ENCODE measurements at places on chromosomes 13 and 19. TPM values are rescaled to one million over a fixed set of nuclear protein-coding genes. Genes with fewer than 3 reads are reported as not detected.

DNA sequence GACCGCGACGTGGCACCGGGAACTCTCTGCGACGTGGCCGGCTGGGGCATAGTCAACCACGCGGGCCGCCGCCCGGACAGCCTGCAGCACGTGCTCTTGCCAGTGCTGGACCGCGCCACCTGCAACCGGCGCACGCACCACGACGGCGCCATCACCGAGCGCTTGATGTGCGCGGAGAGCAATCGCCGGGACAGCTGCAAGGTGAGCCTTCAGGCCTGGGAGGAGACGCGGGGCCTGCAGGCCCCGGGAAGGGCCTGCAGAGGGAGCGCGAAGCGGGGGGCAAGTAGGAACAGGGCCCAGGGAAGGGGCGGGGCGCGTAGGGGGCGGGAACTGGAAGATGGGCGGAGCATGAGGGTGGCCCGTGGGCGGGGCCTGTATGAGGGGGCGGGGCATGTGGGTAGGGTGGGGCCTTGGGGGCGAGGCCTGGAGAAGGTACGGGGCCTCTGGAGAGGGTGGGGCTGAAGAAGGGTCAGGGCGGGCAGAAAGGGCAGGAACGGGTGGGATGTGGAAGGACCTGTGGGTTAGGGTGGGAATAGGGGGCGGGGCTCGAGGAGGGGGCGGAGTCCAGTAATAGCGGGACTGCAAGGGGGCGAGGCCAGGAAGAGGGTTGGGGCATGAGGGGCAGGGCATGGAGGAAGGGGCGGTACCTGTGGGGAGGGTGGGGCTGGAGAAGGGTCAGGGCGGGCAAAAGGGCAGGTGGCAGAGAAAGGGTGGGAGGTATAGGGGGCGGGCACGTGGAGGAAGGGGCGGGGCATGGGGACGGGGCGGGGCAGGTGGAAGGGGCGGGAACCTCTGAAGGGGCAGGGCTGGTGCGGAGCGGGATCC is 2.5 kb downstream of the CFD start:
- H3K36me3 ChIP-seq = no peaks in the 10 kb centered on the region
- no peaks in the 10 kb centered on the region for H3K27me3 ChIP-seq
- H3K4me3 ChIP-seq = no peak overlapping the region
- H3K27ac ChIP-seq = no peak overlapping the region

DNA sequence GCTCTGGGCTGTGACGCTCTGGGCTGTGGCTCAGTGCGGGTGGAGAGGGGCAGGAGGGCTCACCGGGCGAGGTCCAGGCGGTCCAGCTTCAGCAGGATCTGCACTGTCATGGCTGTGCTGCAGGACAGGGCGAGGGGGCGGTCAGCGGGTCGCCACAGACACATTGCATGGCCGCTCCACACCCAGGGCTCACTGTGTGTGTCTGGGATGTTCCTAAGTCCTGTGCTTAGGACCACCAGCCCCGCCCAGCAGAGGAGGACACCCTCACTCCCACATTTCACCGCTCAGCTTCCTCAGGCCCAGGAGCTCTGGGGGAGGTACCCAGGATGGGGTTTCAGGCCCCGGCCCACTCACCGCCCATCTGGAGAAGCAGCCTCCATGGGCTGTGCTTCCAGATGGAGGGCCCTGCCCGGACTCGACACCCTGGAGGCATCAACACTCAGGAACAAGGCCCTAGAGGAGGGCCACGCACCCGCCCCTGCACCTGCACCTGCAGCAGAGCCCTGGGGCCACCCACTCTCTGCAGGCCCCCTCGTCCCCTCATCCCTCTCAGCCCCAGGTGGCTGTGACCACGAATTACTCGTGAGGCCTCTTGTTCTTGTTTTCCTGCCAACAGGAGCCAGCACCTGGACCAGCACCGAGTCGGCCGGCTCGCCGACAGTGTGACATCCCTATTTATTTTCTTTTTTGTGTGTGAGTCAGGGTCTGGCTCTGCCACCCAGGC is 9.7 kb upstream of the CERS1 start:
- no peaks in the 10 kb centered on the region for H3K36me3 ChIP-seq
- no peak overlapping the region for H3K27ac ChIP-seq
- no peaks in the 10 kb centered on the region for H3K27me3 ChIP-seq
- DNase-seq = no peak
- no peaks in the 10 kb centered on the region for H3K4me1 ChIP-seq
- no peak overlapping the region for H3K4me3 ChIP-seq

DNA sequence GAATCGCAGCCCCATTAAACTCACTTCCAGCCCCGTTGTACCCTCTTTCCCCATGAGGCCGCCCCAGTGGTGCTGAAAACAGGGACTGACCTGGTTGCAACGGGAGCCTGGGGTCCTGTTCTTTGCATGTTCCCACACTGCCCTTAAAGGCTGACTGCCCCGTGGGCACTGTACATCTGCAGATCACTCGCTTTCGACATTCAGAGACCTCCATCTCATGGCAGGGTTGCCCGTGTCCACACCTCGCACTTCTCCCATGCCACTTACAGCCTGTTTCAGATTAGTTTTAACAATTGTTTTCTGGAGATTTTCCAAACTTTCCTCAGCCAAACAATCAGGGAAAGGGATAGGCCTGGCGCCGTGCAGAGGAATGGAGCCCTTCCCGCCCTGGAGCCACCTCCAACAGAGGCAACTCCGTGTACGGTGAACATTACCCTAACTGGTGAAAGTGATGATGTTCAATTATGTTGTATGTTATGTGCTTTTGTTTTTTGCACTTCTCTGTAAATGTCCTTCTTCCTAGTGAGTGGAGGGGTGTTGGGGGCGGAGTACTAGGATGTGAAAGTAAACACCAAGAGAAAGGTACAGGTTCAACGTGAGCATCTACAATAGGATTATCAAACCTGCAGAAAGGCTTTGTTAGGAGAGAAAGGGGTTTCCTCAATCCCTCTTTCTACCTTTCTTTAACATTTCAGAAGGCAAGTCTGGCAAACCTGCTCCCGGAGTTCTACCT is 262.8 kb downstream of the FOXO1 start:
- no peaks in the 10 kb centered on the region for H3K27me3 ChIP-seq
- no peak overlapping the region for H3K27ac ChIP-seq
- no peaks in the 10 kb centered on the region for H3K4me1 ChIP-seq
- no peak for DNase-seq

GRCh38 chr13:107293924-107294323 is 726.0 kb upstream of the ARGLU1 start:
- no peaks in the 10 kb centered on the region for H3K36me3 ChIP-seq
- H3K4me1 ChIP-seq = no peaks in the 10 kb centered on the region
- no peak for DNase-seq
- H3K4me3 ChIP-seq = no peak overlapping the region
- no peaks in the 10 kb centered on the region for H3K27me3 ChIP-seq
- H3K27ac ChIP-seq = no peak overlapping the region

- no peaks in the 10 kb centered on the region for H3K4me1 ChIP-seq
- no peak overlapping the region for H3K27ac ChIP-seq
- DNase-seq = no peak
- no peak overlapping the region for H3K4me3 ChIP-seq
- H3K36me3 ChIP-seq = no peaks in the 10 kb centered on the region
- H3K27me3 ChIP-seq = no peaks in the 10 kb centered on the region
Observed at GRCh38 chr13:63595811-63596210, 2180.2 kb upstream of the PCDH20 start.

Gene LGALS14
- not detected for total RNA-seq

- no peak overlapping the region for H3K27ac ChIP-seq
- H3K27me3 ChIP-seq = no peaks in the 10 kb centered on the region
- H3K4me1 ChIP-seq = no peaks in the 10 kb centered on the region
- H3K4me3 ChIP-seq = no peak overlapping the region
- no peaks in the 10 kb centered on the region for H3K36me3 ChIP-seq
- DNase-seq = no peak
Observed at GRCh38 chr13:46721054-46721453, 75.9 kb downstream of the ESD start.

Gene ZNF675
- 37.6 TPM for total RNA-seq

DNA sequence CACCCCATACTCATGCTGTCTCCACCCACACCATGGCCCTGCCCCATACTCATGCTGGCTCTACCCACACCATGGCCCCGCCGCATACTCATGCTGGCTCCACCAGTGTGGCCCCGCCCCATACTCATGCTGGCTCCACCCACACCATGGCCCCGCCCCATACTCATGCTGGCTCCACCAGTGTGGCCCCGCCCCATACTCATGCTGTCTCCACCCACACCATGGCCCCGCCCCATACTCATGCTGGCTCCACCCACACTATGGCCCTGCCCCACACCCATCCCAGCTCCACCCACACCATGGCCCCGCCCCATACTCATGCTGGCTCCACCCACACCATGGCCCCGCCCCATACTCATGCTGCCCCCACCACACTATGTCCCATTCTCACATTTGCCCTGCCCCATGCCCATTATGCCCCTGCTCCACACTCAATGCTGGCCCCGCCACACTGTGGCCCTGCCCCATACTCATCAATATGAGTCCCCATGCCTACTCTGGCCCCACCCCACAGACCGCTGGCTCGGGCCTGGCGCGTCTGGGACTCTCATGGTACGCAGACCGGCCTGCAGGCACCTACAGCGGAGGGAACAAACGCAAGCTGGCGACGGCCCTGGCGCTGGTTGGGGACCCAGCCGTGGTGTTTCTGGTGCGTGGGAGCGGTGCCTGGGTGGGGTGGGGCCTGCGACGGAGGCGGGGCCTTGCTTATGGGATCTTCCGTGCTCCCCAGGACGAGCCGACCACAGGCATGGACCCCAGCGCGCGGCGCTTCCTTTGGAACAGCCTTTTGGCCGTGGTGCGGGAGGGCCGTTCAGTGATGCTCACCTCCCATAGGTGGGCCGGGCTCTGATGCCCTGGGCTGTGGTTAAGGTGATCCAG is 3.7 kb upstream of the ARHGAP45 start:
- H3K27ac ChIP-seq = peak overlapping the region; percentile 10
- no peak overlapping the region for H3K4me3 ChIP-seq
- peaks cover 36% of the 10 kb centered on the region for H3K4me1 ChIP-seq
- no peaks in the 10 kb centered on the region for H3K27me3 ChIP-seq

DNA sequence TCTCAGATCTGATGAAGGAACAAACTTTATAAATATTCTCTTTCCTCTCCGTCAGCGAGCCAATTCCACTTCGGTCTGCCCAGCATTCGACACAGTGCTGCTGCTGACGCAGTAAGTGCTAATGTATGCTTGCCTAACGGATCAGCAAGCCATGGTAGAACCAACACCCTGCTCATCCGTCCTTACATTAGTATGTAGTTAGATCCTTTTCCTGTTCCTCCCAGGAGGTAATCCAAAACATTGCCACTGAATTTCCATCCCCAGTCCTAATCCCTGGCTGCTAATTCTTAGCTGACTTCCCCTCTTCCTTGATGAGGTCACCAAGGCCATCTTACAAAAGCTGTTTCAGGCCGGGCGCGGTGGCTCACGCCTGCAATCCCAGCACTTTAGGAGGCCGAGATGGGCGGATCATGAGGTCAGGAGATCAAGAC is 88.0 kb downstream of the STARD13 start:
- H3K4me3 ChIP-seq = no peak overlapping the region
- H3K27me3 ChIP-seq = no peaks in the 10 kb centered on the region
- no peaks in the 10 kb centered on the region for H3K4me1 ChIP-seq
- DNase-seq = no peak

Gene DAZAP1
- total RNA-seq = 129 TPM

DNA sequence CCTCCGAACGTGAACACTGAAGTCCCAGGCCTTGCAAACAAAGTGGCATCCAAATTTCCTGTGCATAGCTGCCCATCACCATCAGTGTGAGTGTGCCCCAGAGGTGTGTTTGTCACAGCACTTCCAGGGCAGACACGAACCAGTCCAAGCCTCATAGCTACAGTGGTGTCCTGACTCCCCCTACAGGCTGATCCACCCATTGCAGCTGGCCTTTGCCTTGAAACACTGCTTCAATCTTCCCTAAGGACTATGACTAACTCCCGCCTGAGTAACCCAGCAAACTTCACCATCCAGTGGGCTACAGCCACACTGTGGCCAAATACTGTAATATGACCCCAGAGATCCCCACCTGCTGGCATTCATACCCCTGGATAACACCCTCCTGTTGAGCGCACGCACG is 3.9 kb downstream of the ZNF266 start:
- peaks cover 24% of the 10 kb centered on the region for H3K4me1 ChIP-seq
- H3K27ac ChIP-seq = no peak overlapping the region
- H3K36me3 ChIP-seq = peaks cover 7% of the 10 kb centered on the region

Gene PGLYRP1
- total RNA-seq = not detected

Gene TMPRSS9
- not detected for total RNA-seq

GRCh38 chr13:47413112-47413511 is 516.3 kb upstream of the HTR2A start:
- H3K4me3 ChIP-seq = no peak overlapping the region
- no peak for DNase-seq
- H3K27me3 ChIP-seq = no peaks in the 10 kb centered on the region
- no peak overlapping the region for H3K27ac ChIP-seq
- no peaks in the 10 kb centered on the region for H3K4me1 ChIP-seq
- H3K36me3 ChIP-seq = no peaks in the 10 kb centered on the region

- H3K27ac ChIP-seq = no peak overlapping the region
- H3K36me3 ChIP-seq = peaks cover 5% of the 10 kb centered on the region
- H3K27me3 ChIP-seq = no peaks in the 10 kb centered on the region
- H3K4me1 ChIP-seq = peaks cover 11% of the 10 kb centered on the region
Observed at GRCh38 chr19:17560205-17560595, 4.8 kb downstream of the COLGALT1 start.

DNA sequence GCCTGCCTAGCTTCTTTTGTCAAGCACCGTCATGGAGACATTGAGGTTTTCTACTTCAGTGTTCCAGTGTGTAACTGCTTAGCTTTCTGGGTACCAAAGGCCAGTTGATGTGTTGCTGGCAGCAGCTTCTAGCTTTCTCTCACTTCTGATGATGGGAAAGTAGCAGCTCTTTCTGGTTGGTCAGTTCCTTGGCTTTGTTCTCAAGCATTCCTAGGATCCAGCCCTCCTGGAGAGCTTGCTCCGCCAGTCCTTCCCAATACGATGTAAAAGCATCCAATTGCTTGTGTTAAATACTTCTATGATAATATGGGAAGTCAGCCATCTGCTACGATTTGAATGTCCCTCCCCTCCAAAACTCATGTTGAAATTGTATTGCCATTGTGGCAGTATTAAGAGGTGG is 182.8 kb downstream of the UGGT2 start:
- H3K36me3 ChIP-seq = no peaks in the 10 kb centered on the region
- H3K27ac ChIP-seq = no peak overlapping the region
- H3K4me1 ChIP-seq = no peaks in the 10 kb centered on the region
- H3K4me3 ChIP-seq = no peak overlapping the region
- H3K27me3 ChIP-seq = no peaks in the 10 kb centered on the region
- DNase-seq = no peak

GRCh38 chr19:21094347-21095025 is 12.5 kb downstream of the ZNF714 start:
- H3K4me3 ChIP-seq = no peak overlapping the region
- H3K36me3 ChIP-seq = peaks cover 7% of the 10 kb centered on the region
- H3K27me3 ChIP-seq = no peaks in the 10 kb centered on the region
- no peak overlapping the region for H3K27ac ChIP-seq
- no peak for DNase-seq

- H3K27me3 ChIP-seq = no peaks in the 10 kb centered on the region
- no peaks in the 10 kb centered on the region for H3K36me3 ChIP-seq
- DNase-seq = no peak
- no peaks in the 10 kb centered on the region for H3K4me1 ChIP-seq
Observed at GRCh38 chr13:76685938-76686337, 200.3 kb downstream of the KCTD12 start.

DNA sequence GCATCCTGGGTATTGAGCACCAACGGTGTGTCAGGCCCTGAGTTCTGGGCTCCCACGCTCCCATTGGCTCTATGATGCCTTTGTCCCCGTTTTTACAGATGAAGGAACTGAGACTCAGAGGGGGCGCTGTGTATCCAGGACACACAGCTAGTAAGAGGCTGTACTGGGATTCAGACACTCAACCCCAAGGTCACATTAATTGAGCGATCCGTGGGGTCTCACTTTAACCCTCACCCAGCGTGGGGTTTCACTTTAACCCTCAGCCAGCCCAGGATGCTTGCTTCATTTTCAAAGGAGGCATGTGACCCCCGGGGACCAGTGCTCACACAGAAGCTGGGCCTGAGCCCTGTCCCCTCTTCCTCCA is 42.6 kb downstream of the CYP4F22 start:
- peak overlapping the region; percentile 66 for H3K27ac ChIP-seq
- H3K36me3 ChIP-seq = no peaks in the 10 kb centered on the region
